Adrenal gland (tissue), 19 donors: ENCODE measurements at places on chromosomes 13 and 19.
A peak's percentile ranks its signal among the peaks of the same experiment; 100 is the strongest.

DNA sequence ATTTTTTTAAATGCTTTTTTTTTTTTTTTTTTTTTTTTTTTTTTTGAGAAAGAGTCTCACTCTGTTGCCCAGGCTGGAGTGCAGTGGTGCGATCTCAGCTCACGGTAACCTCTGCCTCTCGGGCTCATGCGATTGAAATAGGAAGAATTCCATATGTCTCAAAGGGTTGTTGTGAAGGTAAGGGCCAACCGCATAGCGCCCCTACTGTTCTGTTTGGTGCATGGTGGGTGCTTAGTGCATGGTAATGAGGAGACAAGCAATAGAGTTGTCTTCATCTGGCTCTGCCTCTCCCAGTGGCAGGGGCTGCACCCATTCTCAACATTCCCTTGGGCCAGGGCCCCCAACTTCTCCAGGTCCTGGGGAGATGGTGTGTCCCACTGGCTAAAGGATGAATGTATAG lies 68.7 kb downstream of the RASL11A start:
- peak; percentile 23 for DNase-seq

DNA sequence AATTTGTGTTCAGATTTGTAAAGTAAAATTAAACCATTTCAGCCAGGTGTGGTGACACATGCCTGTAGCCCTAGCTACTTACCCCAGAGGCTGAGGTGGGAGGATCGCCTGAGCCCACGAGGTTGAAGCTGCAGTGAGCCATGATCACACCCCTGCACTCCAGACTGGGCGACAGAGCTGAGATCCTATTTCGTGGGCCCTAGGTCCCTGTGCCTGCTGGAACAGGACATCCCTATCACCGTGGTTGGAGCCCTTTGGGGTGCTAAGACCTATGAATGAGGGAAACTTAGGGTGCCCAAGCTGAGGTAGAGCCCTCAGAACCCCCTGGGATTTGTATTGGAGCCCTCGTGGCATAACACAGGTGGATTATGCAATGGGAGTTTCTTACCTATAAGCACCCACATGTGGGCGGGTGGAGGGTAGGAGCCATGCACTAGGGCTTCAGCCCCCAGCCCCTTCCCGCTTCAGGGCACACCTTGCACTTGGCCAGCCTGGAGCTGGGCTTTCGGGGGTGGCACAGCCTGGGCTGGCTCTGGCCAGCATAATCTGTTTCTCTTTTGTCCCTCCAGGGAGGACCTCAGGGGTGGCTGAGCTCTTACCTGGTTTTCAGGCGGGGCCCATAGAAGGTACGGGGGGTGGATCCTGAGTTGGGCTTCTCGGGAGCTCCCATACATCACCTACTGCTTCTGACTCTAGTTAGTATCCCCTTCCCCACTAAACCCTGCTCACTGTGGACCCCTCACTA lies 7.2 kb upstream of the USF2 start:
- peak; percentile 4 for DNase-seq

DNA sequence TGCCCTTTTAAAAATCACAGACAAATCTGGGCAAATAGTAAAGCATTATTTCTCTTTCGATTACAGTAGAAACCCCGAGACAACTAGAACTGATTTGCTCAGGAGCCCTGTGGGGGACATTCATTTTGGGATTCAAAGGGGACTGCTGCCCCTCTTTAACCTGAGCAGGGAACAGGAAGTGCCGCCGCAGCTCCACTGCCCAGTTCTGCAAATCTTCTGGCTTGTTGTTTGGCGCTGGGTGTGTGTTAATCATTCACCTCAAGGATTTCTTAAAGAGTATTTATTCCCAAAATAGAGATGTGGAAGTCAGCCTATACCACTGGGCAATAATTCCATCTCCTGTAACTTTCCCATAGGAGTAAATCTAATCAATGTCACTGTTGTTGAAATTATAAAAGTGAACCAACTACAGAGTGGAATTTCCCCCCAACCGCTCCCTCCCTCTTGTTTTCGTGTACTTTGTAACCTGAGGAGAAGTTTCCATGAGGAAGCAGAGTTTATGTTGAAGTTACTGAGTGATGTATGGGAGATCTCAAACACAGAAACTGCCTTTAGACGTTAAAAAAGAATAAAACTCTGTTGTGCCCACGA lies 515.8 kb downstream of the KLF12 start:
- DNase-seq = no peak

- DNase-seq = peak; percentile 90
Observed at GRCh38 chr19:18023622-18024251, 15.8 kb downstream of the ARRDC2 start.

- no peak for DNase-seq
Observed at GRCh38 chr13:71242201-71242600, 624.8 kb downstream of the DACH1 start.

- DNase-seq = no peak
Observed at GRCh38 chr19:4130744-4131438, 7.0 kb upstream of the MAP2K2 start.

DNA sequence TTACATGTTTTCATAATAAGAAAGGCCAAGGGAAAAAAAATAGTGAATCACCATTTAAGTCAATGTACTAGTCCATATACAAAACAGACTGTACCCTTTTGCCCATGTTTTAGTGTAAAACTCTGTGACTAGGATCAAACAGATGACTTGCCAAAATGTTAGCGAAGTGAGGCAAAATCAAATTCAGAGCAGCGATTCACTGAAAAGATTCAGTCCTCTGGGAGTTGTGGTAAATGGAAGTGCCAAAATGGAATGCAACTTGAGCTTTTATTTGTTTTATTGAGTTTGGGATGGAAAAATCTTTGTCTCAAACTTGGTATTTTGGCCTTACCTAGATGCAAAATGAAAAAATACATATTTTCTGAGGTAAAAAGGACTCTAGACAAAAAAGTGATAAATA lies 9.1 kb downstream of the CDADC1 start:
- no peak for DNase-seq

- DNase-seq = no peak
Observed at GRCh38 chr19:10789866-10790265, 46.1 kb downstream of the TMED1 start.

DNA sequence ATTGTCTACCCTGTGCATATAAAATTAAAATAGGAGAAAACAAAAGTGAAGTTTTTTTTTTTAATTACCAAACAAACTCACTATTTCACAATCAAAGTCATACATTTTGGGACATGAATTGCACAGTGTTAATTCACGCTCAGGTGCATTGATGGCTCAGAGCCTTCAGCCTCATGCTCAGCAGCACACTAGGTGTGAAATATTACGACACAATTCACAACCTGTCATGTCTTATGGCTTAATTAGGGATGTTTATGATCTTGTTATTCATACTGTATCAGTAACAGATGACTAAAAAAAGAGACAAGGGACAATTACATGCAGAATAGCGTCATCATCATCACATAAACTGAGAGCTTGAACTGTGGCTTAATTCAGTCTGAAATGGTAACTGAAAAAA lies 2005.5 kb upstream of the PCDH20 start:
- no peak for DNase-seq

DNA sequence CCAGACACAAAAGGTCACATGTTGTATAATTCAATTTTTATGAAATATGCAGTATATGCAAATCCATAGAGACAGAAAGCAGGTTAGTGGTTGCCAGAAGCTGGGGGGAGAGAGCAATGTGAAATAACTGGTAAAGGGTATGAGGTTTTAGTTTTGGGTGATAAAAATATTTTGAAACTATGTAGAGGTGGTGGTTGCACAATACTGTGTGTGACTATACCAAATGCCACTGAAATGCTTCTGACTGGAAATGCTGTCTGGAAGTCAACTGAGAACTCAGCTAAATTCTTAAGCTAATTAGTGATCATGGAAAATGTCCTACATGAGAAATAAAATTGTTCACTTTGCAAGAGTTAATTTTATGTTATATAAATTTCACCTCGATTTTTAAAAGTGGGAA lies 65.3 kb upstream of the RXFP2 start:
- DNase-seq = no peak

GRCh38 chr19:48102870-48103751 lies 7.5 kb downstream of the PLA2G4C start:
- DNase-seq = no peak

DNA sequence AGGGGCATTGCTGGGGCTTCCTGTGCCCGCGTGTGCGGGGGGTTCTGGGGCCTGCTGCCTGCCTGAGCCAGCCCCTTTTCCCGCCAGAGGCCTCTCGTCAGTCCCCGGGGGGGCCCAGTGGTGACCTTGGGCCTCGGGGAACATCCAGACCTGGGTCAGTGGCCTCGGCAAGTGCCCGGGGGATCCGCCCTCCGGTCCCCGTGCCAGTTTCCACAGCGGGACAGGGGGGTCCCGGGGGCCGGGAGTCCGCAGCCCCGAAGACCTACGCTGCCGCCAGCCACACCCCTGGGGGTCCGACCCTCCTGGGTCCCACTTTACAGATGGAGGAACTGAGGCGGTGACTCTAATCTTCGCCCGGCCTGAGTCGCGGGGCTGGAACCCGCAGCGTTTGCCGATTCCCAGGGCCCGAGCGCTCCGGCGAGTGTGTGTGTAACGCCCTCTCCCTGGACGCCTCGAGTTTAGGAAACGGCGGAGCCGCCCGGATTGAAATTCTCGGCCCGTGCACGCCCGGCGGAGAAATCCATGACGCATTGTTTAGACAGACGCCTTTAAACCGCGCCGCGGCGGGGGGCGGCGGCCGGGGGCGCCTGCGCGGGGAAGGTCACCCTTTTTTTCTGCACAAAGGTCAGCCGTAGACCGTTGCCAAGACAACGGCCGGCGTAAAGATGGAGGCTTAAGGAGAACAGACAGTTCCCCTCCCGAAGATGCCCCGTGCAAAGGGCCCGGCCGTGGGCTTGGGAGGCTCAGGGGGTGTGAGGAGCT lies 39.3 kb downstream of the EFNA2 start:
- DNase-seq = peak; percentile 65

DNA sequence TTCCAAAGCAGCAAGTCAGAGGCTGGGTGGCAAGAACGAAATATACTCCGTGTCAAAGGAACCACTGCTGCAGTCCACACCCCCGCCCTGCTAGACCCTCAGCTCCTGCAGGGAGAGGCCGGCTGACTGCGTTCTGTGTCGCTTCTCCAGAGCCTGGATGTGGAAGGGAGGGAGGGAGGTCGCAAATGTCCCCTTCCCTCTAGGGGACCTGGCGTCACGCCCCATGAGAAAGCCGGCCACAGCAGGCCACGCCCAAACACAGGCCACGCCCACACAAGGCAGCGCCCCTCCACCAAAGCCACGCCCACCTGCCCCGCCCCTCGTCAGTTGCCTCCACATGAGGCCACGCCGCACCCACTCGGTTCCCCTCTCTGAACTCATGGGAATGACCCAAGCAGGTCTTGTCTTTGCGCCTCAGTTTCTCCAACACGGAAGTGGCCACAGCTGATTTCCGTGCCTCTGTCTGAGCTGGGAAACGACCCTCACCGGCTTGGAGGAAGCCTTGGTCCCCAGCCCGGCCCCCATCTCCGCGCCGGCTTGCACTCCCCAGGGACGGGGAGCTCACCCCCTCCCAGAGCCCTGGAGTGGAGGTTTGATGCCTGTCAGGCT lies 38.4 kb upstream of the TCF3 start:
- DNase-seq = no peak

DNA sequence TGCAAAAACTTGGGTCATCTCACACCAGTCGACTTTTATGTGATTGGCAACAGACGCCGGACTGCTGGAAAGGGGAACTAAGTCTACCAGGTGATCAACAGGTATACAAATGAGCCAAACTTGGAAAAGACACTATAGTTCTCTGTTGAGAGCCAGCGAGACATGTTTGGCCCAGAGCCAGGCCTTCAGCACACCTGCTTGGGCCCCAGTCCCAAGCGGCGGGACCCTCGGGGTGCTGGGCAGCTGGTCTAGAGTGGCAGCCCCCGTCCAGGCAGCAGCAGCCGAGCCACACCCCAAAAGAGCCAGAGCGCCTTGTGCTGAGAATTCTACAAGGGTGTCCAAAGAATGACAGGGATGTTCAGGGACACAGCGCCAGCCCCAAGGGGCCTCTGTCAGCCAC lies 28.0 kb downstream of the NAXD start:
- peak; percentile 59 for DNase-seq

- DNase-seq = no peak
Observed at GRCh38 chr13:77774181-77774580, 76.7 kb downstream of the SLAIN1 start.

DNA sequence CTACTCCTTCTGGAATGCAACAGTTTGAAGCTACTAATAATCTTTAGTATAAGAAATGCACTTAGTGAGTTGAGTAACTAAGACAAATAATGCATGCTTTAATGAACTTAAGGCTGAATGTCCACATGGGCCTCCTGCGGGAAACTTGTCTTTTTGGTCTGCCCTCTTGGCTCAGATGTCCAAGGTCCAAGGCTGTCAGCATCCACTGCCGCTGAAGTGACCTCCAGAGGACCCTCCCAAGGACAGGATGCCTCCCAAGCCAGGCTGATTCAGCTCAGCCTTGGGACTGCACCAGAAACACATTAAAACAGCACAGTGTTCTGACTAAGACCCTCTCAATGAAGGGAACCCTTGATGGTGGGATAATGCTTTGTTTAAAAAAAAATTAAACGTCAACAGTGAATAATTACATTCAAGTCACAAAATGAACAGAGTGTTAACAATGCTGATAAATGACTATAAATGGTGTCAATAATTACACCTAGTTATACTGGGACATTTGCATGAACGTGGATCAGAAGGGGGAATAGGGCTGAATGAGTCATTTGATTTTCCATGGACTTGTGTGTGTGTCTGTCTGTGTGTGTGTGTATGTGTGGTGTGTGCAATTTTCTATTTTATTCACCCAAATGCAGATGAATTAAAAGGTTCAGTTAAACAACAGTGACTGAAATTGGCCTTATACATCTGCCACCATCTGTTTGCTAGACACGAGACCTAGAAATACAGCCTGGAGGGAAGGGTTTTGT lies 150.5 kb downstream of the COL4A1 start:
- DNase-seq = no peak

- DNase-seq = no peak
Observed at GRCh38 chr19:14400951-14401431, 18.1 kb downstream of the DDX39A start.

DNA sequence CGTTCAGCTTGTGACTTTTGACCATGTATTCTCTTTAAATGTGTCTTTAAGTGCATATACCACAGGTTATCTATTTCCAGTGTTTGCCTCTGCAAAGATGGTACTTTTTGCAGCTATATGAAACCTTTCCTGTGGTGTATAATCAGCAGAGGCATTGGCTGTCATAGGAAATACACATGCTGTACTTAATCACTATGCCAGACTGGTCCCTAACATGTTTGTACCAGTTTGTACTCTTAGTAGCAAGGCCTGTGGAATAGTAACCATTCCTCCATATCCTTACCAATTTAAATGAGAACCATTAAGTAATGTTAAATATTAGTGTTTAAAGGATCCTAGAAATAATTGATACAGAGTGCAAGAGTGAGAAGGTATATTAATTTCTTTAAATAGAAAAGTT lies 69.8 kb downstream of the CDK8 start:
- DNase-seq = no peak
